ENCODE measurements at places on chromosomes 3 and 15.

DNA sequence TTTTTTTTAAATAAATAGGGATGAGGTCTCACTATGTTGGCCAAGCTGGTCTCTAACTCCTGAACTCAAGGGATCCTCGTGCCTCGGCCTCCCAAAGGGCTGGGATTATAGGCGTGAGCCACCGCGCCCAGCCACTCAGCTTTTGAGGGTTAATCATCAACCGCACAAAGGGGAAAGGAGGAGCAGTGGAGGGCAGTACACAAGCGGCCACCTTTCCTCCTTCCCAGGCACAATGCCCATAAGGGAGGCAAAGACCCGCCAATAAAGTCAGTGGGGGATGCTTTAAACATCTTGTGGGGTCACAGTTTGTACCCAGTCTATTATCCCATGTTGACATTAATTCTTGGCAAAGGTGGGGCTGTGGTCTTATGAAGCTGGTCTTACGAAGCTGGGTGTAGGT, 32.4 kb downstream of the EHD4 start:
- no peak overlapping the region for H3K27ac ChIP-seq
- H3K4me1 ChIP-seq, result peaks cover 7% of the 10 kb centered on the region
- no peak overlapping the region for H3K4me3 ChIP-seq
- H3K36me3 ChIP-seq, result no peaks in the 10 kb centered on the region
- no peak for DNase-seq
- no peaks in the 10 kb centered on the region for H3K27me3 ChIP-seq

- no peaks in the 10 kb centered on the region for H3K36me3 ChIP-seq
- H3K4me3 ChIP-seq, result no peak overlapping the region
Observed at GRCh38 chr3:134817297-134817696, 22.2 kb downstream of the EPHB1 start.

- H3K27ac ChIP-seq, result no peak overlapping the region
- no peak for DNase-seq
- H3K4me3 ChIP-seq, result no peak overlapping the region
- H3K36me3 ChIP-seq, result no peaks in the 10 kb centered on the region
- H3K27me3 ChIP-seq, result no peaks in the 10 kb centered on the region
- no peaks in the 10 kb centered on the region for H3K4me1 ChIP-seq
Observed at GRCh38 chr15:29244123-29244522, 25.5 kb downstream of the NSMCE3 start.

GRCh38 chr15:50854601-50855490, 53.6 kb upstream of the AP4E1 start:
- 0 out of 2 replicates have a peak, but pooled peaks cover 7% of the 10 kb centered on the region for H3K4me1 ChIP-seq
- DNase-seq, result no peak
- H3K36me3 ChIP-seq, result no peaks in the 10 kb centered on the region
- no peaks in the 10 kb centered on the region for H3K27me3 ChIP-seq
- H3K4me3 ChIP-seq, result no peak overlapping the region

Measured in SK-N-SH (cell line).